ENCODE measurements at places on chromosomes 3 and 15.
A peak's percentile ranks its signal among the peaks of the same experiment; 100 is the strongest.

DNA sequence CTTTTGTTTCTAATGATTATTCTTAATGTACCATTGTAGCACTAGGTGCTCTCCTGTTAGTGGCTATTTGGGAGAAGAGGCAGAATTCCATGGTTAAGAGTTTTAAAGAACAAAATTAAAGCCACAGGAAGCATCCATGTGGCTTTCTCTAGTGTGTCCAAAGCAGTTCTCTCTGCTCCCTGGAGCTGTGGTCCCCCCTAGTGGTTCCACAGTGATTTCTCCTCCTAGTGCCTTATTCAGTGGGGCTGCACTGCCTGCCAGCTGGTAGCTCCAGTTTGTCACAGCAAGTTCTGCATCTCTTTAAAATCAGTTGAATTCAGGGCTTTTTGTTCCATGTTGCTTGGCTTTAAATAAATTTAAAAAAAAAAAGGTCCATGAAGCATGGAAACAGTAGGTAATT is 39.6 kb upstream of the FAM98B start:
- H3K27ac ChIP-seq, result no peak overlapping the region
- no peaks in the 10 kb centered on the region for H3K4me1 ChIP-seq
- DNase-seq, result peak; percentile 47
- no peaks in the 10 kb centered on the region for H3K27me3 ChIP-seq
- no peaks in the 10 kb centered on the region for H3K36me3 ChIP-seq

GRCh38 chr3:101950985-101951733 is 101.8 kb downstream of the NFKBIZ start:
- H3K36me3 ChIP-seq, result no peaks in the 10 kb centered on the region
- peaks cover 25% of the 10 kb centered on the region for H3K4me1 ChIP-seq
- peak overlapping the region; percentile 67 for H3K27ac ChIP-seq

GRCh38 chr3:53729618-53730017 is 116.6 kb downstream of the CHDH start:
- H3K4me1 ChIP-seq, result peaks cover 19% of the 10 kb centered on the region
- no peak overlapping the region for H3K4me3 ChIP-seq
- H3K27me3 ChIP-seq, result no peaks in the 10 kb centered on the region

DNA sequence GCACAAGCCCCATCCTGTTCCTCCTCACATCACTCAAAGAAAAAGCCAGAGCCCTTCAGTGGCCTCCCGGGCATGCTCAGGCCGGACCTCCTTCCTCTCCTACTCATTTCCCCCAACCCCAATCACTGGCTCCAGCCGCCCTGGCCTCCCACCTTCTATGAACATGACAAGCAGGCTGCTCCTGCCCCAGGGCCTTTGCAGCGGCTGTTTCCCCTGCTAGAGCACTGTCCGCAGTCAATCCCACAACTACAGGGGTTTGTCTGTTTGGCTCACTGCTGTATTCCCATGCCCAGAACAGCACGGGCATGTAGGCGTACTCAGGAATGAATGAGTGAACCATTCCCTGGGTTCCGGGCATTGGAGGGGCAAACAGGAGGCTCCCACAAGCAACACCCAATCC is 139.8 kb upstream of the PRR20G start:
- H3K4me1 ChIP-seq, result no peaks in the 10 kb centered on the region
- DNase-seq, result no peak
- no peaks in the 10 kb centered on the region for H3K27me3 ChIP-seq

GRCh38 chr3:160986069-160986468 is 119.1 kb downstream of the B3GALNT1 start:
- H3K4me3 ChIP-seq, result no peak overlapping the region
- no peaks in the 10 kb centered on the region for H3K4me1 ChIP-seq
- no peak overlapping the region for H3K27ac ChIP-seq
- no peak for DNase-seq
- H3K27me3 ChIP-seq, result no peaks in the 10 kb centered on the region

DNA sequence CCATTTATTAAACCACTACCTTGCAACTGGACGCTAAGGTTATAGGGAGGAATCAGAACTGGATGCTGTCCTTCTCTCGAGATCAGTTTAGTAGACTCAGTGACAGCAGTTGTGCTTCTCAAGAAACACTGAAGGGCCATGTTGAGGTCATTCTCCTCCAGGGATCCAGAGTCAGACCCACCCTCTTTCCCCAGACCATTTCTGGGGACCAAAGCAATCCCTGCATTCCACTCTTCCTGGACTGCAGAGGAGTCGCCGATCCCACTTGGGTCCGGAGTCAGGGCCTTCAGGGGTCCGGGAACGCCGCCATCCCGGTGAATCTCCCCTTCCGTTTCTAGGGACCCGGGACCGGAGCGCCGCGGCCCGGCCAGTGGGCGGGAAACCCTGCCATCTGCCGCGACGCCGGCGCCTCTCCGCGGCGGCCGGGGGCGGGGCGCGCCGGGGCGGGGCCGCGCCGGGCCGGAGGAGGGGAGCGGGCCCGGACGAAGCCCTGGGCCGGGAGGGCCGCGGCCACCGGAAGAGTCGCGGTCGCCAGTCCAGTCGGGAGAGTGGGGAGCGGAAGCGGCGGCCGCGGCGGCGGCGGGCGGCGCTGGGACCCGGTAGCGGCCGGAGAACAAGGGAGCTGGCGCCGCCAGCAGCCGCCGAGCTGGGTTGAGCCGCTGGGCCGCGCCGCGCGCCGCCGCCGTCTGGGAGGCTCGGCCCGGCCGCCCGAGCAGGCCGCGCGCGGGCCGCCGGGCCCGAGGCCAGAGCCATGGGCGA is at the start of gene DVL3:
Gene DVL3 (plus strand): TSS at position 493 of the 759 bp plus-strand sequence. CDS start 259 bp downstream, at position 752.
- H3K27ac ChIP-seq, result peak within 1 kb of the TSS; percentile 78
- DNase-seq, result peak; percentile 75
- no peaks in the 10 kb centered on the region for H3K36me3 ChIP-seq
- H3K4me3 ChIP-seq, result peak within 1 kb of the TSS; percentile 90
- H3K4me1 ChIP-seq, result peaks cover 20% of the 10 kb centered on the region

DNA sequence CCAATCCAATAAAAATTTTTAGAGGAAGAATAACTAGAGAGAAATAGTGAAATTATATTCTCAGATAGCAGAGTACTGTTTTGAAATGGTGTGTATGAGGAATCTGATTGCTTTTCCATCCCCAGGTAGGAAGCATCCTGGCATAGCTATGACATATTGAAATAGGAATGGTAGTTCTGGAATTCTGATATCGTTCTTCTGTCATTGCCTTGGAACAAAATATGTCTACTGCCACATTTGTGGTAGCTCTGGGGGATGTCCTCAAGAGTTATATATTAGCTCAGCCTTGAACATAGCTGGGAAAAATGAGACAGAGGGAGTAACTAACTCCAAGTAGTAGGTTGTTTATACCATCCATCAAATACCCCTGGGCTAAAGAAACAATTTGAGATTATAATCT is 950.7 kb downstream of the MCTP2 start:
- no peak overlapping the region for H3K4me3 ChIP-seq
- H3K4me1 ChIP-seq, result no peaks in the 10 kb centered on the region
- no peaks in the 10 kb centered on the region for H3K36me3 ChIP-seq
- no peaks in the 10 kb centered on the region for H3K27me3 ChIP-seq
- no peak for DNase-seq

GRCh38 chr15:60551147-60551780 is 72.3 kb upstream of the ICE2 start:
- H3K4me3 ChIP-seq, result no peak overlapping the region
- H3K27ac ChIP-seq, result no peak overlapping the region
- peaks cover 16% of the 10 kb centered on the region for H3K4me1 ChIP-seq
- no peak for DNase-seq

DNA sequence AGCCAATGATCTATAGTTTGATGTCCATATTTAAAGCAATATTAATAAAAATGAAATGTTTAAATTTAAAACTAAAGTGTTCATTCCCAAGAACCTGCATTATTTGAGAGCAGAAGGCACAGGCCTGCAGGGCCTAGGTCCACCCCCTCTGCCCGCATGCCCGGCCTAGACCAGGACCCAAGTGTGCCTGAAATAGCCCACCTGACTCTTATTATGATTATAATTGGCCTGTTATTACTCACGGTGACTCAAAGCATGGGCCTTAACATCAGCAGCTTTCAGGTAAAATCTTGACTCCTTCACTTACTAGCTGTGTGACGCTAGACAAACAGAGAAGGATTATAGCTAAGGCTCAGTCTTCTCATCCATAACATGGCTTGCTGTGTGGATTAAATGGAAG is 128.8 kb downstream of the PLCL2 start:
- no peaks in the 10 kb centered on the region for H3K27me3 ChIP-seq
- no peak for DNase-seq
- no peaks in the 10 kb centered on the region for H3K36me3 ChIP-seq

- no peaks in the 10 kb centered on the region for H3K36me3 ChIP-seq
- no peak for DNase-seq
Measured at GRCh38 chr15:75167588-75168350, 33.9 kb upstream of the C15orf39 start.

DNA sequence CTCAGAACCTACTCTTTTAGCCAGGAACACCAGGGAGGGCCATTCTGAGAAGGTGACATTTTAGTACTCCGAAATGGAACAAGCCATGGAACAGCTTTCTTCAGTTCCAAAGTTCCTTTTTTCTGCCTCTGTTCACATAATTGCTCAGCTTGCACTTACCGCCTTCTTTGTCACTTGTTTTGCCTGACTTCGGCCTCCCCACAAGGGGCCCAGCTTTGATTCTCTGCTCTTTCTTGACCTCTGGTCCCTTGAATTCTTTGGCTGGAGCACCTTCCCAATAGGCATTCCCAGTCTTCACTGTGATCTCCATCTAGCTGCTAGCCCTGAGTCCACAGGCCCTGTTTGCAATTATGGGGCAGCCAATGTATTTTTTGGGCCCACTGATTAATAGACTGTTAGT is 51.4 kb upstream of the SLC7A14 start:
- DNase-seq, result no peak
- no peaks in the 10 kb centered on the region for H3K27me3 ChIP-seq
- no peaks in the 10 kb centered on the region for H3K36me3 ChIP-seq
- peaks cover 15% of the 10 kb centered on the region for H3K4me1 ChIP-seq
- no peak overlapping the region for H3K27ac ChIP-seq

DNA sequence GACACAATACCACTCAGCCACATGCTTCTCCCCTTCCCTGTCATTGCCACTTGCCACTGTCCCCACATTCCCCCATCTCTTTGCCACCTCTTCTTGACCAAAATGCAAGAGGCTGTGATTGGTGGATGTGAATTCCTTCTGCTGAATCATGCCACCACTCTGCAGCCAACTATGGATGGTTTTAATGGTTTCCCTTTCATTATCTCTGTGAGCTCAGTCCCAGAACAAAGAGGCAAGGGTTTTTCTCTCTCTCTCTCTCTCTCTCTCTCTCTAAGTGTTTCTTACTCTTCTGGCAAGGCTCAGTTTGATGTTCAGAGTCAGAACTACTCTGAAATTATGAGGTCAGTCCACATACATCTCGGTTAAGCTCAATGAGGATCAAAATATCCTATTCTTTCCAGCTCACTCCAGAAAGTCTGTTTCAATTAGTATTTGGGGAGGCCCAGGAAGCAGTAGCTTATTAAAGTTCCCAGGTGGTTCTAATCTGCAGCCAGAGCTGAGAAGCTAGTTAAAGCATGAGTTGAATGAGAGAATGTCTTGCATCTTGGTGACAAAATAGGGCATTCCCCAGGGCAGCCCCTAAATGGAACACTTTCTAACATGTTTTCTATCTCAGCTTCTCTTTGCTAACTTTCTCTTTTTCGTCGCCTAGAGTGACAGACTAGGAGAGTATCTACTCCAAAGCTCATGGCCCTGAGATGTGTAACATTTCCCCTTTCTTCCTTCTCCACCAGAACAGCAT is 8.5 kb upstream of the ILDR1 start:
- no peaks in the 10 kb centered on the region for H3K27me3 ChIP-seq
- no peaks in the 10 kb centered on the region for H3K36me3 ChIP-seq
- no peaks in the 10 kb centered on the region for H3K4me1 ChIP-seq
- H3K27ac ChIP-seq, result no peak overlapping the region
- no peak overlapping the region for H3K4me3 ChIP-seq
- DNase-seq, result no peak

DNA sequence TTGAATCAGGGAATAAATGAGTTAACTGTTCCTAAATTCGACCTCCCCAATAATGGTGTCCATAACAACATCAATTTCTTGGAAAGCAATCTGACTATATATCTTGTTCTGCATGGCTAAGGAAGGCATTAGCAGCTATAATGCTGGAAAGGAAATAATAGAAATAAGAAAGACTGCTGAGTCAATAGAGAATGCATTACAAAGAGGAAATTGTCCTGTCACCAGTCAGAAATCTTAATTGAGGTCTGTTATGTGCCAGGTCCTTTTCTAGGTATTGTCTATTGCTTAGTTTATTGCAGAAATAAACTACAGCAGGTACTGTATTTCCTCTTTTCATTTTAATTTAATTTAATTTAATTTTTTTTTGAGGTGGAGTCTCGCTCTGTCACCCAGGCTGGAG is 5.9 kb upstream of the PPP1R2 start:
- peaks cover 54% of the 10 kb centered on the region for H3K4me1 ChIP-seq
- no peaks in the 10 kb centered on the region for H3K36me3 ChIP-seq
- H3K27me3 ChIP-seq, result no peaks in the 10 kb centered on the region
- no peak overlapping the region for H3K4me3 ChIP-seq

GRCh38 chr15:70395164-70395563 is 297.4 kb upstream of the TLE3 start:
- H3K27me3 ChIP-seq, result no peaks in the 10 kb centered on the region
- no peaks in the 10 kb centered on the region for H3K36me3 ChIP-seq
- no peak overlapping the region for H3K4me3 ChIP-seq

DNA sequence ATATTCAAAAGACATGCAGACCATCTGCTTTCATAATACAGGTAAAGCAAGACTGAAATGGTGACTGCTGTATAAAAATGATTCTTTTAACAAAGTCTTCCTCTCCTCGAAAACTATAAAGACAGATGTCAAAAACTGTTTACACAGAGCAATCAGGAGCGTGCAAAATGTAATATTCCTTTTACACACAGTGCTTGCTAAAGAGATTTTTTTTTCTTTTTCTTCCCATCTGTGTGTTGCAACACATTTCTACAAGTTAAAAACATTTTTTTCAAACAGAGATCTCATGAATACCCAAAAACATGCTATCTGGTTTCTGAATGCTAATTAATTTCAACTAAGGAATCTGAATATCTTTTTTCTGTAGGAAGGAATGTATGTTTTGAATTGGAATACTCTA is 22.1 kb downstream of the SATB1 start:
- H3K27ac ChIP-seq, result no peak overlapping the region
- no peak for DNase-seq
- no peaks in the 10 kb centered on the region for H3K36me3 ChIP-seq
- no peaks in the 10 kb centered on the region for H3K27me3 ChIP-seq

- no peak for DNase-seq
- H3K4me1 ChIP-seq, result no peaks in the 10 kb centered on the region
- no peaks in the 10 kb centered on the region for H3K36me3 ChIP-seq
- H3K27ac ChIP-seq, result no peak overlapping the region
- no peak overlapping the region for H3K4me3 ChIP-seq
Measured at GRCh38 chr3:157103280-157103679, 56.7 kb downstream of the CCNL1 start.

GRCh38 chr3:42960786-42961185 is 18.3 kb upstream of the GASK1A start:
- H3K4me1 ChIP-seq, result peaks cover 10% of the 10 kb centered on the region
- DNase-seq, result no peak
- no peak overlapping the region for H3K27ac ChIP-seq
- H3K4me3 ChIP-seq, result no peak overlapping the region
- H3K27me3 ChIP-seq, result no peaks in the 10 kb centered on the region

GRCh38 chr15:65400760-65401610 is 21.8 kb downstream of the IGDCC4 start:
- H3K27ac ChIP-seq, result peak overlapping the region; percentile 65
- H3K4me3 ChIP-seq, result no peak overlapping the region
- no peaks in the 10 kb centered on the region for H3K36me3 ChIP-seq
- H3K4me1 ChIP-seq, result peaks cover 11% of the 10 kb centered on the region
- H3K27me3 ChIP-seq, result no peaks in the 10 kb centered on the region

- H3K36me3 ChIP-seq, result no peaks in the 10 kb centered on the region
- DNase-seq, result peak; percentile 44
- H3K27me3 ChIP-seq, result no peaks in the 10 kb centered on the region
- peaks cover 30% of the 10 kb centered on the region for H3K4me1 ChIP-seq
- peak overlapping the region; percentile 72 for H3K27ac ChIP-seq
Measured at GRCh38 chr3:177777699-177778098, 580.4 kb upstream of the TBL1XR1 start.
